Effector memory CD4-positive, alpha-beta T cell (primary cell): ENCODE measurements at places on chromosomes 5 and 9.

- DNase-seq, result no peak
- no peaks in the 10 kb centered on the region for H3K4me1 ChIP-seq
- no peaks in the 10 kb centered on the region for H3K27me3 ChIP-seq
- H3K36me3 ChIP-seq, result no peaks in the 10 kb centered on the region
Observed at GRCh38 chr5:137051161-137051560, 448.0 kb downstream of the SPOCK1 start.

- no peaks in the 10 kb centered on the region for H3K4me1 ChIP-seq
- no peak overlapping the region for H3K4me3 ChIP-seq
- H3K27me3 ChIP-seq, result no peaks in the 10 kb centered on the region
- no peak overlapping the region for H3K27ac ChIP-seq
Observed at GRCh38 chr9:1101846-1102641, 51.9 kb downstream of the DMRT2 start.

DNA sequence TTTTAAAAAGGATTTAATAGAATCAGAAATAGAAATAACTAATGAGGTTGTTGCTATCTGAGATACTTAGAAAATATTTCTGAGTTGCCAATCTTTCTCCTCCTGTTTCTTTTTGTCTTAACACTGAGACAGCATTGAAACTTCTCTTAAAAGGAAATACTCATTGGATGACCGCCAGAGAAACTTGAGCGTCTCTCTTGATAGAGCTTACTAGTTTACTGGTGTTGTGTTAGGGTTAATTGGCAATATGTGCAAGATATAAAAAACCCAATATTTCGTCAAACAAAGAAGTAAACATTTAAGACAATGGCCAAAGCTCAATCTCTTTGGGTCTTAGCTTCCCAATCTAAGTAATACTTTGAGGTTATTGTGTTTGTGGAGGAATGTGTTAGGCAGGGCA lies 176.4 kb upstream of the CHD1 start:
- DNase-seq, result no peak
- H3K4me3 ChIP-seq, result no peak overlapping the region
- no peaks in the 10 kb centered on the region for H3K36me3 ChIP-seq
- no peaks in the 10 kb centered on the region for H3K27me3 ChIP-seq
- no peaks in the 10 kb centered on the region for H3K4me1 ChIP-seq
- no peak overlapping the region for H3K27ac ChIP-seq

GRCh38 chr5:127472700-127473099 lies 44.7 kb upstream of the PRRC1 start:
- H3K27ac ChIP-seq, result no peak overlapping the region
- DNase-seq, result no peak
- no peaks in the 10 kb centered on the region for H3K27me3 ChIP-seq
- H3K4me1 ChIP-seq, result no peaks in the 10 kb centered on the region

GRCh38 chr5:126354012-126354857 lies 69.0 kb upstream of the GRAMD2B start:
- H3K27me3 ChIP-seq, result no peaks in the 10 kb centered on the region
- H3K4me3 ChIP-seq, result no peak overlapping the region
- H3K36me3 ChIP-seq, result no peaks in the 10 kb centered on the region
- no peak overlapping the region for H3K27ac ChIP-seq

DNA sequence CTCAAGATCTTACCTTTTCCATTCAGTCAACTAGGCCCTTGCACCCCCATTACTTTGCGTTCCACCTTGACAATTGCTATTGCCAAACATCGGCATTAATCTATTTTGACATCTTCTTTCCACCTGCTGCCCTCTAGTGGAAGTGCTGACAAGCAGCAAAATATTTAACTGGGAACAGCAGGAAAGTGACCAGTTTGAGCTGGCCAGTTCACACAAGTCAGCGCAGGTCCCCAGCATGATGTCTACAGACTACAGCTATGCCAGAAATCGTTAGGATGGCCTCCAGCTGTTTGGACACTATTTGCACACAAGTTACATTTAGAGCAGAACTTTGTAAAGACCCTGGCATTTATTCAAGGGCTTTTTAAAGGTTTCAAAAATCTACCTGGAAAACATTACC lies 160.1 kb downstream of the GHR start:
- H3K27ac ChIP-seq, result no peak overlapping the region
- DNase-seq, result no peak
- H3K27me3 ChIP-seq, result no peaks in the 10 kb centered on the region
- H3K4me3 ChIP-seq, result no peak overlapping the region

DNA sequence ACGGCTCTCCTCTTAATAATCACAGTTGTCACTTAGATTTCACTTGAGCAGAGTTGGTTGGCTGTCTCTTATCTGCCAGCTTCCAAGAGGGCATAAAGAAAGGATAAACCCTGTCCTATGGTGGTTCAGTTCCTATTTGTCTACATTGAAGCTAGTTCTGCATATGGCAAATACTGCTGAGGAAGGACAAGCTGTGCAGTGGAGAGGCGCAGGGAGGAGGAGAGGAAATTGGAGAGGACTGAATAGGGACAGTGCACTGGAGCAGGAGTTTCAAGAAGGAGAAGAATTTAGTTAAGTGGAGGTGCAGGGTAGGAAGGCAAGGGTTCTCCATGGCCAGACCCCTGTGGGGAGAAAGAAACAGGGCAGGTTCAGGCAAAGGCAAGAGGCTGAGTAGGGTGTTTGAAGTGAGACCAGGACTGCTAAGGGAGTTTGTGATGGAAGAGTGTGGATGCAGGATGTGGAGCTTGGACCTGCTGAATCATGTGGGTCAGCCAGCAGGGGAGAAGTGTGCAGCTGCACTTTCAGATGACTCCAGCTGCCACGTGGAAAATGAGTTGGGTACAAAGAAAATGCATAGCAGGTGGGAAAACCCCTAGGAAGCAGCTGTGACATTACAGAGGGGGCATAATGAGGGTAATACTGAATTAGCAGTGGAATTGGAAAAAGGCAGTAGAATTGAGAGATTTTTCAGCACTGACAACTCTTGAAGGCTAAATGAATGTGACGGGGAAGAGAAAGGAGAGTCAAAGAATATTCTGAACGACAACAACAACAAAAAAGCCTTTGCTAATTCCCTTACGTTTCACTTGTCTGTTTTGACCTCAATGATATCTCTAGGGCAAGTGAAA lies 66.8 kb downstream of the MAMDC2 start:
- no peak overlapping the region for H3K4me3 ChIP-seq
- DNase-seq, result no peak
- H3K27ac ChIP-seq, result no peak overlapping the region

- H3K27ac ChIP-seq, result no peak overlapping the region
- H3K4me3 ChIP-seq, result no peak overlapping the region
Observed at GRCh38 chr5:27612161-27612560, 573.8 kb upstream of the CDH9 start.

DNA sequence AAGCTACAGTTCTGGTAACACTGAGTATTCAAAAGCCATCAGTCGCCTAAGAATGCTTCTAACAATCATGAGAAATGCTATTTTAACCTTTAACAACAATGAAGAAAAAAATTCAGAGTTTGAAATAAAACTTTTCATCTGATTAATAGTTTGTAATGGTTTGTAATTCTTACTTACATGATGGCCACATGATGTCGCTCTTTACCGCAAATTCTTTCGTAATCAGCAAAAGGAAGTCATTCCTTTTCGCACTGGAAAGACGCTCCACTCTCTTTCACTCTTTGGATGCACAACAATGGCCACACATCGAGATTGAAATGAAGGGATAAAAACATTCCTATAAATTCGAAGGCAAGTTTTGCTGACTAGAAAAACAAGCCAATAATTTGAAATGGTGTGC lies at the start of gene PCDHA7:
Gene PCDHA7, plus strand, starts transcription at position 277 of the 400 bp plus-strand sequence. Its CDS starts 115 bp downstream, at position 392.
- H3K4me1 ChIP-seq, result no peaks in the 10 kb centered on the region
- no peaks in the 10 kb centered on the region for H3K27me3 ChIP-seq
- H3K27ac ChIP-seq, result no peak within 1 kb of the TSS
- H3K4me3 ChIP-seq, result no peak within 1 kb of the TSS
- H3K36me3 ChIP-seq, result no peaks in the 10 kb centered on the region
- DNase-seq, result no peak

- H3K4me3 ChIP-seq, result no peak overlapping the region
- no peak for DNase-seq
- no peak overlapping the region for H3K27ac ChIP-seq
- H3K27me3 ChIP-seq, result no peaks in the 10 kb centered on the region
- no peaks in the 10 kb centered on the region for H3K4me1 ChIP-seq
- no peaks in the 10 kb centered on the region for H3K36me3 ChIP-seq
Observed at GRCh38 chr5:136629125-136629792, 263.9 kb upstream of the TRPC7 start.

DNA sequence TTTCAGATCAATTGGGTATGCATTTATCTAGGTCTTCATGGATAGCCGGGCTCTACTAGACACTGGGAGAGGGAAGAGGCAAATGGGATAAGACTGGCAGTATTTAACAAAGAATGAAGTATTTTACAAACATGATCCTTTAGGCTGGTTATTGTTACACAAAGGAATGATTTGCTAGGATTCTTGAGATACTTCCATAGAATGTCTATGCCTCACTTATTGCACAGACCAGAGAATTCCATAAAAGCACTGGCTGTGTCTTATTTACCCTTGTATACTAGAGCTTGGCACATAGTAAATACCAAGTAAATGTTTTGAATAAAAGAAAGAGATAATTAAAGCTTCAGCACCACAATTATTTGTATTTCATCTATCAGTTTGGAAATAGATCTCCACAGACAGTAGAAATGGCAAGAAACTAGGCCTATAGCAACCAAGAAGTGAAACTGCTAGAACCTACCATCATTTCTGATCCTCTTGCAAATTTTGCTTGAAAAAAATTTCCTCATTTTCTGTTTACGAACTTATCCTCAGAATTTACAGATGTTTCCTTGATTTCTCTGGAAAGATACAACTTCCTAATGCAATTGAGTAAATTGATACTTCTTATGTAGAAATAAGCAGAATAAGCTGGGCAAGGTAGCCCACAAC lies 3.8 kb downstream of the PDCD1LG2 start:
- H3K4me1 ChIP-seq, result peaks cover 17% of the 10 kb centered on the region
- no peaks in the 10 kb centered on the region for H3K27me3 ChIP-seq
- H3K4me3 ChIP-seq, result no peak overlapping the region
- no peak for DNase-seq
- no peak overlapping the region for H3K27ac ChIP-seq
- H3K36me3 ChIP-seq, result no peaks in the 10 kb centered on the region

GRCh38 chr5:40428126-40428525 lies 251.6 kb upstream of the PTGER4 start:
- no peak overlapping the region for H3K27ac ChIP-seq
- peaks cover 15% of the 10 kb centered on the region for H3K4me1 ChIP-seq
- no peaks in the 10 kb centered on the region for H3K36me3 ChIP-seq
- DNase-seq, result no peak
- no peak overlapping the region for H3K4me3 ChIP-seq

DNA sequence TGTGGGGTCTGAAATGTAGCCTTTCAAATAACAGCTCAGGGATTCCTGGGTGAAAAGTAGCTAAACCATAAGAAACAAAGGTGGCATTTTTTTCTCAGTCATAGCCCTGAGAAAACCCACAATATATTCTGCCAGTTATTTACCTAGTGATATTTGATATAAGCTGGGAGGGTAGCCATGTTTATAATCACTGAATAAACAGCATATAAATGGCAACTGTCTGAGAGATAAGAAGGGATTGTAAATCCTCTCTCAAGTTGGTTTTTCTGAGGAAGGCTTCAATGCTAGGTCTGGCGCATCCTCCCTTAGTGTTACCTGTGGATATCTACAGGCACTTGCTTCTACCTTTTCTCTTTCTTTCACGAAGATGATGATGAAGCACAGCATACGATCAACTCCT lies 1080.5 kb upstream of the DMAC1 start:
- no peak overlapping the region for H3K27ac ChIP-seq
- no peaks in the 10 kb centered on the region for H3K36me3 ChIP-seq
- H3K4me1 ChIP-seq, result no peaks in the 10 kb centered on the region
- no peak for DNase-seq

GRCh38 chr5:63613442-63613841 lies 348.8 kb downstream of the HTR1A start:
- no peak for DNase-seq
- no peaks in the 10 kb centered on the region for H3K4me1 ChIP-seq
- H3K4me3 ChIP-seq, result no peak overlapping the region
- no peak overlapping the region for H3K27ac ChIP-seq

DNA sequence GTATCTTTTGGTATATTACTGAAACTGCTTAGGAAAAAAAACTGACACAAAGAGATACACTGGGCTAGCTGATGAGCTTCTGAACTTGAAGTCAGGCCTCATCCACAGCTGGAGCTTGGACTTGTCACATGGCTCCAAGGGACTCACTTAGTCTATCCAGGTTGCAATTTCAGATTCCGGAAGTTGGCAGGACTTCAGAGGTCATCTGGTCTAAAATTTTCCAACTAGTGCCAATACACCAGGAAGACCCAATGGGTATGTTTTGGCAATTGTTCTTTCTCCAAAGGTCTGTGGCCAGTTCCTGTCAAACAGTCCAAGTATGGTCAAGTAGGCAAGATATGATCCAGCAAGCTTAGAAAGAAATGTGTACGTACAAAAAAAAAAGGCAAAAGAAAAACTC lies 36.7 kb downstream of the MRPS27 start:
- H3K4me1 ChIP-seq, result no peaks in the 10 kb centered on the region
- no peak overlapping the region for H3K4me3 ChIP-seq

GRCh38 chr9:129702589-129703520 lies 37.4 kb downstream of the PRRX2 start:
- no peak for DNase-seq
- no peak overlapping the region for H3K4me3 ChIP-seq
- H3K36me3 ChIP-seq, result no peaks in the 10 kb centered on the region
- no peak overlapping the region for H3K27ac ChIP-seq
- peaks cover under 1% of the 10 kb centered on the region for H3K4me1 ChIP-seq

DNA sequence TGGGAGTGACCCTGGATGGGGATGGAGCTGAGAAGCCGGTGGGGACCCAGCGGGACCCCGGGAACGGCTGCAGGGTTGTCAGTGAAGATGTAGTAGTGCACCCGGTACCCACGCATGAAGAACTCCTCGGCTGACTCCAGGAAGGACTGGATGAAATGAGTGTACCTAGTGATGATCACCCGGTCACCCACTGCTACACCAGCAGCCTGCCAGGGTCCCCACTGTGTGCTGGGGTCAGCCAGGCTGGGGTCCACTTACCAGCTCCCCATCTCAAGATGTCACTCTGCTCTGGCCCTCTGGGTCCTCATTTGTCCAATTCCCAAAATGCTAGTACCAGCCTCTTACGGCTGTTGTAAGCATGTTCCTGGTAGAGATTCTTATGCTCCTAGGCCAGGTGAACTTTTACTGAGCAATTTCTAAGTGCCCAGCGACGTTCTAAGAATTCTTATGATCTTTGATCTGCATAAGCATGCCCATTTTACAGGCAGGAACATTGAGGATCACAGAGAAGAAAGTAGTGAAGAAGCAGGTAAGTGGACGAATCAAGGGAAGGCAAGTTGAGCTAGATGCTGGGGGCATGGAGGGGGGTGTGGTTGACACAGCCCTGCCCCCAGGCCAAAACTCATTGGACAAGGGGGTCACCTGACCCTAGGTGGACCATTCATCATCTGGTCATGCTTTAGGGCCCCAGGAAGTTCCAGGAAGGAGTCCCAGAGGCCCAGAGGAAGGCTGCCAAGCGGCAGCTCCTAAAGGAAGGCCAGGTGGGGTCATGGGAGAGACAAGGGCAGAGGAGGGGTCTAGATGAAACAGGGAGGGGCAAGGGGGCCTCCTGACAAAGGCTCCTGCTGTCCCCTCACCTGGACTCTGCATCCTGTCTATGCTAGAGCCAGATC lies 9.4 kb downstream of the GBGT1 start:
- no peaks in the 10 kb centered on the region for H3K4me1 ChIP-seq
- no peak overlapping the region for H3K4me3 ChIP-seq
- no peaks in the 10 kb centered on the region for H3K27me3 ChIP-seq
- H3K36me3 ChIP-seq, result no peaks in the 10 kb centered on the region
